ENCODE measurements at places on chromosomes 1 and 21.
A peak's percentile ranks its signal among the peaks of the same experiment; 100 is the strongest.

DNA sequence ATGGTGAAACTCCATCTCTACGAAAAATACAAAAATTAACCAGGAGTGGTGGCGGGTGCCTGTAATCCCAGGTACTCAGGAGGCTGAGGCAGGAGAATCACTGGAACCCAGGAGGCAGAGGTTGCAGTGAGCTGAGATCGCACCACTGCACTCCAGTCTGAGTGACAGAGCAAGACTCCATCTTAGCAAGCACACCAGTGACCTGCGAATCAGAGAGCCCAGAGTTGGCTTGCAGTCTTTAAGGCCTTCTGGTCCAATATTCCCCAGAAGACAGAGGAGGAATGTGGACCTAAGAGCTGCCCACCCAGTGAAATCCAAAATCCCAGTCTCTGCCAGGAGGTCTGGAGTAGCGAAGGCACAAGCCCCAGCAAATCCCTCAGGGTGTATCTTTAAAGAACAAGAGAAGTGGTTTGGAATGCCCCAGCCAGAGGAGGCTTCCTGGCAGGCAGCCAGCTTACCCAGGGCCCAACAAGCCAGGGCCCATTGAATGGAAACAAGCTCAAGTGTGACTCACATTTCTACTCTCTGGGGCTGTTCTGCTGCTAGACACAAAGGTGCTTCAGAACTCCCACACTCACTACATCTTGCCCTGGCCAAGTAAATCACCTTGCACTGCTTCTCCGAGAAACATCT lies 23.9 kb downstream of the GPR161 start:
- peak; percentile 15 for DNase-seq

DNA sequence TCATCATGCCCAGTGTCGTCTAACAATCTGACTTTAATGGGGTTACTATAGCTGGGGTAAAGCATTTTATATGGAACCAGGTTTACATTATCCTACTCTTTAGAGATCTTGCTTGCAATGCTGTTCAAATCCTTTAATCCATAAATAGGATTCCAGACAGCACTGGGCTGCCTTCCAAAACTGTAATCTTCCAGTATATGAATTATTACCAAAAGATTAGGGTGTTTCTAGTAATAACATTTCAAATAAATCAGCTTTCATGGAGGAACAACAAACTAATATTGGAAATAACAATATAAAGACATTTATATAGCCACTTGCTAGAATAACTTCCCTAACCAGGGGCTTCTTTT lies 88.6 kb upstream of the PLXNA2 start:
- no peak for DNase-seq

GRCh38 chr1:7267493-7267892 lies 482.2 kb downstream of the CAMTA1 start:
- no peak for DNase-seq

DNA sequence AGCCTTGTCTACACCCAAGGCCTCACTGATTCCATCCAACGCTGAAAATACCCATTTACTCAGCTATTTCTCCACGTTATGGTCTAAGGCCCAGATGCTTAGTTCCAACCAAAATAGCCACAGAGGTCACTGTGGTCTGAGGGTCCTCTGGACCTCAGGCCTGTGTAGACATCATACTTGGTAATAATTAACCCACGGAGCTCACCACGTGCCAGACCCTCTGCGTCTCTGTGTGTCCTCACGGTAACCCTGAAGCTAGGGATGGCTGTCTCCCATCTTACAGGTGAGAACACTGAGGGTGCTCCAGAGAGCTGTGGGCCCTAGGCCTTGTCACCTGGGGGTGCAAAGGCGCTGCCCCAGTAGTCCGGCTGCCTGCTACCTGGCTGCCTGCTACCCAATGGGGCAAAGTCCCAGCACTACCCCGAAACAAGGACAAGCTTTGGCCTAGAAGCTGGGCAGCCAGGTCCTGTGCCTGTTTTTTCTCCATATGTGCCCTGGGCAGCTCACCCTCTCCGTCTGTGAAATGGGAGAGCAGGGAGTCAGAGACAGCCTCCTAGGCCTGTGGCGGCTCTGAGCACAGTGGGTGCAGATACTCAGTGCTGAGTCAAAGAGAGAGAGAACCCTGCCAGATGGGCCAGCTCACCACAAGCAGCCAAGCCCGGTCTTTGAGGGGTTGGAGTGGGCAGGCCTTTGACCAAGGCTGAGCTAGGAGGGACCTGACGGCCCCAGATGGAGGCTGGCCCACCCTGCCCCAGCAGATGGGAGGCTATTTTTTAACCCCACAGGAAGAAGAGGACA lies 17.0 kb upstream of the RUNX3 start:
- no peak for DNase-seq

DNA sequence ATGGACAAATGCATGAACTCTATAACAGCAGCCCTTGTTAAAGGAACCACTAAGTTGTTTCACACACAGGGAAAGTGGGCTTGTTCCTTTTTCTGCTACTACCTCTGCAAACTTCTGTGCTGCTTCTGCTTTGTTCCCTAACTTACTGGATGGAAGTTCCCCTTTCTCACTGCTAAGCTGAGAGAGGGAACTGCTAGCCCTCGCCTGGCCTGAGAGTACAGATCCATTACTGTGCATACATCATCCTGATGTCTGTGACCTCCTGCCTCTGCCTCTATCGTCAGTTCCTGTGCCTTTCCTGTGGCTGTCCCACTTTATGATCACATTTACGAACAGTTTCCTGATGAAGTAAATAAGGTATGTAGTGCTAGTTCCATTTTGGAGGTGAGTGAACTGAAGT lies 3.5 kb downstream of the GNAT2 start:
- DNase-seq: no peak

DNA sequence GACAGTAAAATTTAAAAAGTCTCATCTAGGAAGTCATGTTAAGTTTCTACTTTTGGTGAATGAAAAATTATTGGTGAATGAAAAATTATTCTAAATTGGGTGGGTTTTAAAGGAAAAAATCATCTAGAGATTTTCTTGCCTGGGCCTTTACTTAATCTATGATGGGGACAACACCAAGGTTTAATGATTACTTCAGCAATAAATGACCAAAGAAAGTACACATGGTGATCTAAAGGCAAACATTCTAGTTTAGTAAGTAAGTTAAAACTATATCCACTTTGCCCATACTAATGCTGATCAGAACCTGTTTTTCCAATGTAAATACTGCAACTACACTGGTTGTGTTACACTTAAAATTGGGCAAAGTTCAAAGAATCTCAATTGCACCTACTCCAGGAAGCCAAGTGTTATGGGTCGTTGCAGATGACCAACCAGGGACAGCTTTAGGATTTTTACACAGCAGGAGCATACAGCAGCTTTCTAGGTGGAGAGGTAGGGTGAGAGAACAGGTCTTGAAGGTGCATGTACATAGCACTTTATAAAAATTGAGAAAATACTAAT lies 14.6 kb upstream of the RPL5 start:
- DNase-seq: no peak

DNA sequence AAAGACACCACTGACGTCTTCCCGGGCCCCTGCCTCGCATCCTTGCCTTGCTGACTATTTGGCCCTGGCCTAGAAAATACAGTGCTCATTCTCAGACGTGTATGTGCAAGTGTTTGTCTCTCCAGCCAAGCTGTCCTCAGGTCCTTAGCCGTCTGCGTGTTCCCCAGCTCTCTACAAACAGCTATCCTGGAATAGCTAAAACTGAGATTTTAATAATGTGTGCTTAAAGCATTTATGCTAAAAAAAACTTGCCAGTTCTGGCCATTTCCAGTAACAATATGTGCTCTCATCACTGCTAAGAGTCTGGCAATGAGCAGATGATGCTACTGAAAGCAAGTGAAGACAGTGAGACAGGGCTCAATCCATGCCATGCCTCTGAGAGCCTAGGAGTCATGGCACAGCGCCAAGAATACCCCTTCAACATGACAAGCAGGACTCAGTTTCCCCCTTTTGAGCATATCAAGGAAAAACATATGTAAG lies 55.7 kb downstream of the IRF2BP2 start:
- no peak for DNase-seq

DNA sequence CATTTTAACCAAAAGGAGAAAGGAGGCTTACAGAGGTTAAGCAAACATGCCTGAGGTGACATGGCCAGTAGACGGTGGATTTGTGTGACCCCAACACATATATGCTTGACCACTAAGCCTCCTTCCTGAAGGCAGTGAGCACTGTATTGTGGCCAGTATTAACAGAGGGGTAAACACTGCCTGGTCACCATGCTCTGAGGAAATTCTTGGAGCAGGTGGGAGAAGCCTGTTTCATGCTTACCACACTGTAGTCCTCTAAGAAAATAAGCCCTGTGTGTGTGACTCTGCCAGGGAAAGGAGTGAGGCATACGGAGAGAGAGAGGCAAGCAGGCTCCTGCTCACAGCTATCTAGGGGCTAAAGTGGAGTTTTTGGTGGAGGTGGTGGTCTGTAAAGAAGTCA lies 102.7 kb downstream of the KCND3 start:
- no peak for DNase-seq

DNA sequence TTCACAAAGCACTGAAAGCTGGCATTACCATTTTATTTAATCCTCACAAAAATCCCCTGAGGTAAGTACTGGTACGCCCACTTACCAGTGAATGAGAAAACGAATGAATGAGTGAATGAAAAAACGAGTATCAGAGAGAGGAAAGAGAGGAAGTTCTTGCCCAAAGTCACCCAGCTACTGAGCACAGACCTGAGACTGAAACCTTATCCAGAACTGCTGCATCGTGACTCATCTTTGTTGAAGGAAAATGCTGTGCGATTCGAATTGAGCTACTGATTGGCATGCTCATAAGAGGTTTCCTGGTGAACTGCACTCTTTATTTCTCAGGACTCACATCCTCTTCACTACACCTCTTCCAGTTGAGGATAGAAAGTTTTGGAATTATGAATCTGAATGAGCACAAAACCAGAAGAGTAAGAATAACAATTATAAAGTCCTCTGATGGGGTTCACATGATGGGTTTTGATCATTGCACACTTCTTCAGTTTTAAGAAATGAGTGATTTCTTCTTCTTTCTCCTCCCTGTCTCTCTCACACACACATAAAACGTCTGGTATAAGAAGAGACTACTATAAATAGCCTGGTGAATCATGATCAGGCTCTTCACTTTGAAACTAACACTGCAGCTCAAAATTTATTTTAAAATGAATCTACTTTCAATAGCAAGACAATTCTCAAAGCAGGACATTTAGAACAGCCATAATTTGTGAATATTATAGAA lies 32.1 kb downstream of the IL12RB2 start:
- peak; percentile 47 for DNase-seq

- no peak for DNase-seq
Measured at GRCh38 chr21:23887725-23888306, 1719.5 kb downstream of the MRPL39 start.
